Glutamatergic neuron (in vitro differentiated cells): ENCODE measurements at places on chromosomes 6 and 20. TPM values are rescaled to one million over a fixed set of nuclear protein-coding genes. Genes with fewer than 3 reads are reported as not detected.

DNA sequence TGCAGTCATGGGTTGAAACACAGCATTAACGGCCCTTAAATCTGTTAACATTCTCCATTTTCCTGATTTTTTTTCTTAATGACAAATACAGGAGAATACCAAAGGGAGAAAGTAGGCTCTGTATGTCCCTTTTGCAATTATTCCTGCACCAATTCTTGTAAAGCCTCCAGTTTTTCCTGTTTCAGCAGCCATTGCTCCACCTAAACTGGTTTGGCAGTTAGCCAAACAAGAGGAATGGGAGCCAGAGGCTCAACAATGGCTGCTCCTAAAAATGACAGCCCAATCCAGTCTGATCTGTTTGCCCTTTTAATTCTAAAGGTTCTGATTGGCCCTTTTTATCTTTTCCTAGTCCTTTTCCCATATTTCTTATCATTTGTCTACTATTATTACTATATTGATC lies 284.2 kb upstream of the SGK1 start:
- H3K27ac ChIP-seq, result no peak overlapping the region
- peaks cover 21% of the 10 kb centered on the region for H3K36me3 ChIP-seq
- DNase-seq, result no peak

DNA sequence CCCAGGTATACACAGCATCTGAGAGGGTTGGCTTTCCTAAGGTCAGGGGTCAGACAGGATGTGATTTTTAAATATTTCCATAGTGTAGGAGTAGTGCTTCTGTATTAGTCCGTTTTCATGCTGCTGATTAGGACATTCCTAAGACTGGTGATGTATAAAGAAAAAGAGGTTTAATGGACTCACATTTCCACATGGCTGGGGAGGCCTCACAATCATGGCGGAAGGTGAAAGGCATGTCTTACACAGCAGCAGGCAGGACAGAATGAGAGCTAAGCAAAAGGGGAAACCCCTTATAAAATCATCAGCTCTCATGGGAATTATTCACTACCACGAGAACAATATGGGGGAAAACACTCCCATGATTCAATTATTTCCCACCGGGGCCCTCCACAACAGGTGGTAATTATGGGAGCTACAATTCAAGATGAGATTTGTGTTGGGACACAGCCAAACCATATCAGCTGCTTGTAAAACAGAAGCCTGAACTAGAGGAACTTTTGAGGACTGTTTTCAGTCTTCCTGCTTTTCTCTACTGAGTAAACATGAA lies 91.0 kb upstream of the MEI4 start:
- no peaks in the 10 kb centered on the region for H3K36me3 ChIP-seq
- DNase-seq, result no peak
- H3K27ac ChIP-seq, result no peak overlapping the region
- no peak overlapping the region for H3K4me3 ChIP-seq

GRCh38 chr6:169296170-169296569 lies 42.5 kb upstream of the THBS2 start:
- peaks cover 2% of the 10 kb centered on the region for H3K27me3 ChIP-seq
- no peak overlapping the region for H3K4me3 ChIP-seq
- H3K4me1 ChIP-seq, result no peaks in the 10 kb centered on the region
- DNase-seq, result no peak
- H3K27ac ChIP-seq, result no peak overlapping the region

- peak overlapping the region; percentile 81 for H3K4me3 ChIP-seq
- peaks cover 18% of the 10 kb centered on the region for H3K27me3 ChIP-seq
- peak overlapping the region; percentile 100 for H3K27ac ChIP-seq
- H3K36me3 ChIP-seq, result no peaks in the 10 kb centered on the region
- peak; percentile 87 for DNase-seq
These were observed 21.9 kb downstream of the BHLHE23 start for GRCh38 chr20:62984666-62985443.

DNA sequence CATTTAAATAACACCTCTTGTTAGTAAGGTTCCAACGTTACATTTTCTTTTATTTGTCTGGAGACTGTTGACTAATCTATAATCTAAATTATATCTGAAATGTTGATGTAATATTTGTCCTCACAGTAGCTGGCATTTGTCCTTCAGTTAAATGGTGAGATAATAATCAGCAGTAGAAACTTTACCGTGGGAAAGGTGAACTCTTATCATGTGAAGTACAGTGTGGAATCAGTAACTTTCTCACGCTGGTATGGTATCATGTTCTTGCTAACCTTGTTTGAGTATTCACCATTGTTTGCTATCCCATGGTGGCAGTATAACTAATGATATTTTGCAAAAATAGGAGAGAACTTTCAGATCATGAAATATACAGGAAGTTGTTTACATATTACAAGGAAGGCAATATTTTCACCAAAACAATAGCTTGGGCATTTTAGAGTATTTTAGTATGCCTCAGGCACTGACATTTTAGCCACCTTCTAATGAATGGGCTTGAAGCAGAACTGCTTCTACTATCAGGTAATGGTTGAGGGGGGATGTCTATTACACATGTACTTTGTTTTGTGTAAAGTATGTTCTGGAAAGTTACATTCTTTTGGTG lies 4.8 kb downstream of the GMNN start:
- H3K4me1 ChIP-seq, result peaks cover 7% of the 10 kb centered on the region
- H3K27me3 ChIP-seq, result no peaks in the 10 kb centered on the region
- no peak overlapping the region for H3K27ac ChIP-seq
- no peaks in the 10 kb centered on the region for H3K36me3 ChIP-seq
- no peak overlapping the region for H3K4me3 ChIP-seq
- no peak for DNase-seq

- no peak overlapping the region for H3K27ac ChIP-seq
- H3K36me3 ChIP-seq, result no peaks in the 10 kb centered on the region
- H3K27me3 ChIP-seq, result peaks cover 1% of the 10 kb centered on the region
- no peaks in the 10 kb centered on the region for H3K4me1 ChIP-seq
- H3K4me3 ChIP-seq, result no peak overlapping the region
These were observed 84.0 kb upstream of the SLC22A16 start for GRCh38 chr6:110560239-110561007.

- H3K4me3 ChIP-seq, result no peak overlapping the region
- H3K4me1 ChIP-seq, result no peaks in the 10 kb centered on the region
- H3K27me3 ChIP-seq, result no peaks in the 10 kb centered on the region
- no peak for DNase-seq
- no peaks in the 10 kb centered on the region for H3K36me3 ChIP-seq
- H3K27ac ChIP-seq, result no peak overlapping the region
These were observed 698.1 kb downstream of the DHX35 start for GRCh38 chr20:39660226-39660625.

DNA sequence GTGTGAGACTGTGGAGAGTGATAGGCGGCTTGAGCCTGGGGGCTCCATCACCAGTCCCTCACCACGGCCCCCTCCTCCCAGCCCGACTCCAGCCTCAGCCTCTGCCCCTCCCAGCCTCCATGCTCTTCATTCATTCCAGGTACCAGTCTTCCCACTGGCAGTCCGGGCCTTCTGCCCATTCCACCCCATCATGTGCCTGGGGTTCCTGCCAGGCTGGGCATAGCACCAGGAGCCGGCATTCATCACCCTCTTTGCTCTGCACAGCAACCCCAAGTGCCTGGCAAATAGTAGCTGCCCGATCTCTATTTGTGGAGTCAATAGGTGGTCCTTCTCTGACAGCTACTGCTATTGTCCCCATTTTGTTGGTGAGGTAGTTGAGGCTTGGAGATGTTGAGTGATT lies 39.6 kb upstream of the GTSF1L start:
- H3K27me3 ChIP-seq, result peaks cover 2% of the 10 kb centered on the region
- peaks cover 3% of the 10 kb centered on the region for H3K4me1 ChIP-seq
- H3K36me3 ChIP-seq, result no peaks in the 10 kb centered on the region
- DNase-seq, result no peak

GRCh38 chr20:20492521-20493332 lies 124.8 kb downstream of the INSM1 start:
- peaks cover 4% of the 10 kb centered on the region for H3K27me3 ChIP-seq
- peak; percentile 50 for DNase-seq
- peaks cover 63% of the 10 kb centered on the region for H3K4me1 ChIP-seq
- H3K36me3 ChIP-seq, result no peaks in the 10 kb centered on the region
- peak overlapping the region; percentile 70 for H3K4me3 ChIP-seq

- H3K4me3 ChIP-seq, result no peak overlapping the region
- peaks cover 3% of the 10 kb centered on the region for H3K4me1 ChIP-seq
- no peak overlapping the region for H3K27ac ChIP-seq
- peak; percentile 68 for DNase-seq
- peaks cover 3% of the 10 kb centered on the region for H3K27me3 ChIP-seq
These were observed 102.6 kb downstream of the LAMP5 start for GRCh38 chr20:9616833-9617461.

DNA sequence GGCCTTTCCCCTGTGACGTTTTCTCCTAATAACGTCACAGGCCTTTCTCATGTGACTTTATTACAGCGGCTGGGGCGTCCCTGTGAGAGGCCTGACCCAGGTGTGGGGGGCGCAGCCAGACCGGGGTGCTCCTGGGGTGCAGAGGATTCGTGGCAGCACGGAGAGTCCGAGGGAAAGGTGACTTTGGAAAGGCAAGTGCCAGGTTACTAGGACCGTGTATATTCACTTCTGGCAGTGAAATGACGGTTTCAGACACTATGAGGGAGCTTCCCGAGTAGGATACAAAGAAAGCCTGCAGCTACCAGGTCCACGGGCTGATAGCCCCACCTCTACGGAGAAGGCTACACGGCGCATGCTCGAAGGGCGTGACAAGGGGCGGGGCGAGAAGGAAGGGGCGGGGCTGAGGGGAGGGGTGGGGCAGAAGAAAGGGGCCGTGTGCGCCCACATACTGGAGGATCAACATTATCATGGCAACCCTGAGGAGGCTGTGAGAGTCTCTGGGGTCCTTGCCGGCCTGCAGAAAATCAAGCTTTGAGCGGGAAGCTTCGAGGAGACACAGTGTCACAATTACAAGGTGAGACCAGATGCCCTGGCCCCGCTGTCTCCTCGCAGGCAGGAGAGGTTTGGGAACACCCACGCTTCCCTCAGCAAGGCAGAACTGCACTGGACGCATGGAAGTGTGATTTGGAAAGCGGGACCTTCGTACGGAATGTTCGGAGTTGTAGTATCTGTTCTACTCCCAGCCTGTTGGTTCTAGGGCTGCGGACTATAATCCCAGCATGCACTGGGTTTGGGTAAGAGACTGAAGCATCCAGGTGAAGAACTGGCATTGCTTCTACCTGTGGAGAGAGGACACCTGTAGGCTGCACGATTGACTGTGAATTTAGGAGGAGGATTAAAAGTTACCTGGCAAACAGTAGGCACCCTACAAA lies 54.4 kb upstream of the ZNF337 start:
- H3K27ac ChIP-seq, result no peak overlapping the region
- H3K4me3 ChIP-seq, result no peak overlapping the region
- no peaks in the 10 kb centered on the region for H3K27me3 ChIP-seq
- H3K4me1 ChIP-seq, result no peaks in the 10 kb centered on the region

- no peaks in the 10 kb centered on the region for H3K4me1 ChIP-seq
- H3K4me3 ChIP-seq, result no peak overlapping the region
- H3K27ac ChIP-seq, result no peak overlapping the region
- no peak for DNase-seq
- no peaks in the 10 kb centered on the region for H3K27me3 ChIP-seq
These were observed 3.5 kb upstream of the UCKL1 start for GRCh38 chr20:63959699-63960075.

DNA sequence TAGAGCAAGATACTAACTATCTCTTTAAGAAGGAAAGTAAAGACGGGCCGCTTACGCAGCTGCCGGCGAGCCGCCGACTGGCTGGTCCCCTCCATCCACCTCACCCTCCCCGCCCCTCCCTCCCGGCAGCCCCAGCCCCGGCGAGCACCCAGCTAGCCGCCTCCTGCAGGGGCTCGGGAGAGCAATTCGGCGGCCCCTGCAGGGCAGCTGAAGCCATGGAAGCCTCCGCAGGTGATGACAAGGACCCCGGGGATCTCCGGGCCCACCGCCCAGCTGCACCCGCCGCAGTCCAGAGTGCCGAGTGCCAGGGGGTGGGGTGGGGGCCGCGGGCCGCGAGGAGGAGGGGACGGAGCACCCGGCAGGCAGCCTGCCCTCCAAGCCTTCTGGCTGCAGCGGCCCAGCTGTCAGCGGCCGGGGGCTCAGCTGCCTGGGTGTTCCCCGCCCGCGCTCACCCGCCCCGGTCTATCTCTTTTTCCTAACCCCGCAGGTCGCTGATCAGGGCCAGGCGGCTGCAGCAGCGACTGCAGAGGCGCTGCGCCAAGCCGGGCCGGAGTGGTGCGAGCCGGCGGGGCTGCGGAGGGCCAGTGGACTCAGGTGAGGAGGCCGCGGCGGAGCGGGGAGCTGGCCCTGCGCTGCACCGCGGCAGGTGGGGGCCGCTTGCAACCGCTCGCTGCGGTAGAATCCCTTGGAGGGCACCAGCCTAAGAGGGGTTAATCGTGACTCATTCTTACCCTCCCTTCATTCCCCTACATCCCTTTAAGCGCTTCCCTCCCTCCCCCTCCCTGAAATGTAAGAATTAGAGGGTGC lies at the start of gene SNPH:
Gene SNPH (plus strand): TSS at position 128 of the 807 bp plus-strand sequence. CDS start 29,946 bp downstream, outside the sequence.
- peak; percentile 86 for DNase-seq
- peak within 1 kb of the TSS; percentile 93 for H3K27ac ChIP-seq
- peaks cover 14% of the 10 kb centered on the region for H3K27me3 ChIP-seq
- peaks cover 3% of the 10 kb centered on the region for H3K36me3 ChIP-seq

- H3K27ac ChIP-seq, result no peak overlapping the region
- no peak overlapping the region for H3K4me3 ChIP-seq
- peaks cover 8% of the 10 kb centered on the region for H3K4me1 ChIP-seq
- H3K36me3 ChIP-seq, result peaks cover 5% of the 10 kb centered on the region
These were observed 307.2 kb downstream of the SOX4 start for GRCh38 chr6:21900730-21901129.

GRCh38 chr6:11356404-11357155 lies 124.1 kb upstream of the NEDD9 start:
- H3K4me3 ChIP-seq, result no peak overlapping the region
- H3K27me3 ChIP-seq, result no peaks in the 10 kb centered on the region
- no peak for DNase-seq
- no peak overlapping the region for H3K27ac ChIP-seq

- no peak overlapping the region for H3K27ac ChIP-seq
- H3K36me3 ChIP-seq, result no peaks in the 10 kb centered on the region
- DNase-seq, result no peak
- peaks cover 6% of the 10 kb centered on the region for H3K4me1 ChIP-seq
These were observed 78.3 kb downstream of the ISM1 start for GRCh38 chr20:13299401-13299800.

DNA sequence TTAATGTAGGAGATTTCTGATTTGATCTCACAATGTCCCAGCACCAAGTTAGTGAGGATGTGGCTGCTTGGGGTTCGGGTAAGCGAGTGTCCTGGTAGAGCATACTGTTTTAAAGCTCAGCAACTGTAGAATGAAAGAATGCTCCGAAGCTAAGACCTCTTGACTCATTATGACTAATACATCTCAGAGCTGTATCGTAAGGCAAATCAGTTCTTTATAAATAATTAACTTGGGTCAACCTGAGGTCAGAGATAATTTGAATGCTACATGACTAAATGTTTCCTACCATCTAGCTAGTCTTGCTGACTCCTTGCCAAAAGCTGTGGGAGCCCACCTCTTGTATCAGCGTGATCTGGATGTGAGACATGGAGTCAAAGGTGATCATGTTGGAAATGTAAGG lies 128.8 kb upstream of the PDE7B start:
- no peak overlapping the region for H3K4me3 ChIP-seq
- DNase-seq, result no peak
- H3K27me3 ChIP-seq, result no peaks in the 10 kb centered on the region
- peaks cover 6% of the 10 kb centered on the region for H3K36me3 ChIP-seq
- no peaks in the 10 kb centered on the region for H3K4me1 ChIP-seq

SNAP25 gene
- 61.0 TPM for total RNA-seq

CPNE5 gene
- total RNA-seq, result 2.9 TPM

TENT5A gene
- total RNA-seq, result 2.7 TPM

PRSS16 gene
- total RNA-seq, result 0.64 TPM

FHL5 gene
- not detected for total RNA-seq

TRIM10 gene
- not detected for total RNA-seq
